EL (cell line): ENCODE measurements at places on chromosomes 13 and 19.

DNA sequence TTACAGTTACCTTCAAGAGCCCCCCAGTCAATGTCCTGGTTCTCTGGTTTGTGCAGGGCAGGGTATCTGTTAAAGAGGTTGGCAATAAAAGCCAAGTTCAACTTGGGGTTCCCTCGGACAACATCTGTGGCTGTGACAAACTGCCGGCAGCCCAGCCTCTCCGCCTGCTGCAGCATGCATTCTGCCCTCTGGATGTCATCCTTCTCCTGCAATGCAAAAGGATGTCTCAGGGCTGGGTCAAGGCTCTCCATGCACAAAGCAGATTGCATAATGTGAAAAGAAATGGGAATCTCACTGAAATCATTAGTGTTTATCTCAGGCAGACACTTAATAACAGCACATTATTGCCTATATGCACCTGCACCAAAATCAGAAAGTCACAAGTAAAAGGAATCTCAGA lies 35.1 kb downstream of the LCP1 start:
- peak; percentile 18 for DNase-seq

DNA sequence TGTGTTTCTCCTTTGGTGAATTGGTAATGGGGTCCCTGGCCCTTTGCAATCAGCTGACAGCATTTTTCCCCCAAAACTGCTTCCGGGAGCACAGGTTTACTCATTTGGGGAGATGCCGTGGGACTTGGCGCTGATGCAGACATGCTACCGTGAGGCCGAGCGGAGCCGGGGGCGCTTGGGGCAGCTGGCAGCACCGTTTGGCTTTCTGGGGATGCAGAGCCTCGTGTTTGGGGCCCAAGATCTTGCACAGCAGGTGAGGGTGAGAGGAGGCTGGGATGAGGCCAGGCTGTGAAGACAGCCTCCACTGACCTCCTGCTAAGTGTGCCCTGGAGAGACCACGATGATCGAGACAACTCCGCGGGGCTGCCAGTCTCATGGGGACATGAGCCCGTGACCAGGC lies 13.4 kb upstream of the COLGALT1 start:
- DNase-seq, result no peak

GRCh38 chr19:23436318-23436717 lies 41.0 kb upstream of the ZNF91 start:
- no peak for DNase-seq

GRCh38 chr13:95434111-95434510 lies 118.4 kb upstream of the CLDN10 start:
- DNase-seq, result no peak

GRCh38 chr13:54312885-54313284 lies 1284.3 kb downstream of the OLFM4 start:
- DNase-seq, result no peak

GRCh38 chr13:98457053-98457452 lies 119.9 kb downstream of the STK24 start:
- DNase-seq, result no peak

GRCh38 chr13:34868733-34869132 lies 73.3 kb upstream of the NBEA start:
- DNase-seq, result no peak

DNA sequence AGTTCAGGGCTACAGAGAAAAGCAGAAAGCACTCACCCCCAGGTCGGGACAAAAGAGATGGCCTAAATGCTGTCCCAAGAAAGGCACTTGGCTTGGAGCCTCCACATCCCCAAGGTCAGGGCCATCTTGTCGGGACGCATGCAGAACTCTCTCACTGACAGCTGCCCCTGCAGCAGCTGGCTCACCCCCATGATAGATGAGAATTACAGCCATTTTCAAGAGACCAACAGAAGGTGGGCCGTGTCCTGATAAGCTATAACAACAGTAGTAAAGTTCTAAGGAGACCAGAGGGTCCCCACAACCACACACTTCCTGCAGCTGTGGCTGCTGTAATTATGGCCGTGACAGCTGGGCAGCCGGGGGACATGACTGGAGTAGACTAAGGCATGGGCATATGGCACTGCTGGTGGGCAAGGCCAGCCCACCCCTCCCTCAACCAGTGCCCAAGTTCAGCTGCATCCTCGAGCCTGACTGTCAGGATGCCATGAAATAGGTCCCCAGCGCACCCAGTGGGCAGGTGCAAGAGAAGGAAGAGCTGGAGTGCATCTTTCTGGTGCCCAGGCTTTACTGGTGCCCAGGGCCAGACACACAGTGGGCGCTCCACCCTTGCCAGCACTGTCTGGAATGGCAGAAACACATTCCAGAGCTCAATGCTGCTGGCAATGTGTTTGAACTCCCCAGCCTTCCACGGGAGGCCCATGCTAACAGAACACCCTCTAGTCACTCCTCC lies 436.7 kb upstream of the ZNF507 start:
- no peak for DNase-seq

DNA sequence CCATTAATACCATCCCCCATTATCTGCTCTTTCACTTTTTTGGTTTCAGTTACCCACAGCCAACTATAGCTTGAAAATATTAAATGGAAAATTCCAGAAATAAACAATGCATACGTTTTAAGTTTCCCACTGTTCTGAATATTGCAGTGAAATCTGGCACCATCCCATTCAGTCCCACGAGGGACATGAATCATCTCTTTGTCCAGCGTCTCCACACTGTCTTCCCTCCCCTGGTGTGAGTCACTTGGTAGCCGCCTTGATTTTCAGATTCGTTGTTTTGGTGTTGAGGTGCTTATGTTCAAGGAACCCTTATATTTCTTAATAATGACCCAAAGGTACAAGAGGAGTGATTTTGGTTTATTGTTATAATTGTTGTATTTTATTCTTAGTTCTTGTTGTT lies 246.1 kb downstream of the DCT start:
- peak; percentile 90 for DNase-seq

- DNase-seq, result no peak
These were observed 2.4 kb downstream of the HCN2 start for GRCh38 chr19:592101-592500.

GRCh38 chr13:97742084-97742483 lies 211.4 kb upstream of the IPO5 start:
- DNase-seq, result no peak

DNA sequence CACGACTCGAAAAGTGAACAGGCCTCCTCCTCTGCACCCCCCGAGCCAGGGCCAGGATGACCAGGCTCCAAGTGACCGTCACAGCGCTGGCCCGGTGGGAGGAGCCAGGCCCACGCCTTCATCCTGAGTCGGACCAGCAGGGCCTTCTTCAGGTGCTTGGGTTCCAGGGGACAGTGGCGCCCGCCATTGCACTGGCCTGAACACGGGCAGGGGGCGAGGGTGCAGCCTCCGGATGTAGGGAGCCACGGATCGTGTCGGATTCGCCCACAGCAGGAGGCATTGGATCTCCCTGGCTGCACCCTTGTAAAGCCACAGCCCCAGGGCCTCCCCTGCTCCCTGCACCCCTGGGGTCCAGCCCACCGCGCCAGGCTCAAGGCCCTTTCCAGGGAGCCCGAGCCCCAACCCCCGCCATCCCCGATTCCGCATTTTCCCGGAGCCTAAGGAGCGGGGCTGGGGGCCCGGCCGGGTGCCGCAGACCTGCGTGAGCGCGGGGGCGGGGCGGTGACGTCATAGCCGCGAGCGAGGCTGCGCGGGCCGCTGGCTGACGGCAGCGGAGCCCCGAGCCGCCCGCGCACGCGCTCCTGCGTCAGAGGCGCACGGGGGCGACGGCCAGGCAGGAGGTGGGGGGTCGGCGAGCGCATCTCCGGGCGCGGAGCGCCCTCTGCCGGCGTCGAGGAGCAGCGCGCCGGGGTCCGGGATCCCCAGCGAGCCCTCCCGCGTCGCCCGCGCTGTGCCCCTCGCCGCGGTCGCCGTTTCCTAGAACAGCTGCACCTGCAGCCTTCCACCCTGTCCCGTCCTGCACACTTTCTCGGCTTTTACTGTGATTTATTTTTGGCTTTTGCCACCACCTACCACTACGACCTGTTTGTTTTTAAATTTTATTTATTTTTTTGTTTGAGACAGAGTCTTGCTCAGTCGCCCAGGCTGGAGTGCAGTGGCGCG lies 1.5 kb upstream of the ATP5F1D start:
- DNase-seq, result peak; percentile 90

- peak; percentile 28 for DNase-seq
These were observed 63.7 kb upstream of the IPO5 start for GRCh38 chr13:97889803-97890202.

DNA sequence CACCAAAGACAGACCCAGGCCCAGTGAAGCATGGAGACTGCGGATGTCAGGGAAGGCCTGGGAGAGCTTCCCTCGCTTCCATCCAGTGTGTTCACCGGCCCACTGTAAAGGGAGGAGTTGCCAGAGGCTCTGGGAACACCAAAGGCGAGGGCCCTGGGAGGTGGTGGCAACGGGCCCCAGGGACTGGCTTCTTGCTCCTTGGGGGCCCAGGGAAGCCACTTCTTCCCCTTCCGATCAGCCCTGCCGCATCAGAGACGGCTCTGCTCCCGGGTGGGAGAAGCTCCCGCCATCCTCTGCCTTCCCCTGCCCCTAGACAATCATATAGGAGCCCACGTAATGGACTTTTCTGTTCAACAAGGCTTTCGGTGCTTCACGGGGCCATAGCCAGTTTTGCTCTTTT lies 83.4 kb upstream of the GPR183 start:
- no peak for DNase-seq

- DNase-seq, result no peak
These were observed 35.0 kb upstream of the ALOX5AP start for GRCh38 chr13:30700364-30700763.

GRCh38 chr13:50401049-50401505 lies 385.8 kb downstream of the KCNRG start:
- peak; percentile 84 for DNase-seq

DNA sequence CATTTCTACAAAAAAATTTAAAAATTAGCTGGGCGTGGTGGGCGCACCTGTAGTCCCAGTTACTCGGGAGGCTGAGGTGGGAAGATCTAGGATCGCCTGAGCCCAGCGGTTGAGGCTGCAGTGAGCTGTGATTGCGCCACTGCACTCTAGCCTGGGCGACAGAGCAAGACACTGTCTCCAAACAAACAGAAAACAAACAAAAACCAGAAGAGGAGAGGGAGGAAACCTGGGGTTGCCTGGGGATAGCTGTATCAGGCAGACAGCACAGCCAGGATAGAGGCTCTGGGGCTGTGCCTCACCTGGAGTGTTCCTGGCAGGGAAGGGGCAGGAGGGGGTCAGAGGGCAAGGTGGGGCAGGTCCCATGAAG lies 2.6 kb upstream of the POLR2E start:
- no peak for DNase-seq

- DNase-seq, result no peak
These were observed 155.5 kb downstream of the TBC1D4 start for GRCh38 chr13:75326173-75327134.

DNA sequence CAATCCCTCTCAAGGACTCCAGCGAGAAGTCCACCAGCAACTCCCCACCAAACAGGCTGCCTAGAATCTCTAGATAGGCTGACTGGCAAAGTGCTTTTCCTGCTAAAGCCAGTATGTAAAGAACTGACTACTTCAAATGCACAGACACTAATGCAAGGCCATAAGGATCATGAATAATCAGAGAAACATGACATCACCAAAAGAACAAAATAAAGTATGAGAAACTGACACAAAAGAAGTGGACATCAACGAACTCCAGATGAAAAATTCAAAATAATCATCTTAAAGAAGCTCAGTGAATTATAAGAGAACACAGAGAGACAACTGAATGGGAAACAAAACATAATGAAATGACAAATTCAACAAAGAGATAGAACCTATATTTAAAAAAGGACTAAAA lies 26.4 kb upstream of the CD70 start:
- DNase-seq, result no peak

DNA sequence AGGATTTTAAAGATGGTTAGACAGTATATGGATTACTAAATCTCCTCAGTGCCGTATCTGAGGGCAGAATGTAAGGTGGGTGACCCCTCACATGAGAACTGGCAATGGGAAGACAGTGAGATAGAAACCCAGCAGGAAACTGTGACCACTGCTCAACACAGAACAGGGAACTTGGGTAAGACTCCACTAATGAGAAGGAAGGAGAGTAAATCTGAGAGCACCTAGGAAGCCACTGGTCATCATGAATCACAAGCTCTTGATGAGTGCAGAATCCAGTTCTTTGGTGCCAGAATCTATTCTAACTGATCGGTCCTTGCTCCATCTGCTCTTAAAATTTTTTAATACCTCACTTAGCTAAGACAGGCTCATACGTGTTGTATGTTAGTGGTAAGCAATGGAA lies 261.8 kb downstream of the KLF12 start:
- peak; percentile 15 for DNase-seq

- no peak for DNase-seq
These were observed 90.0 kb downstream of the TEX29 start for GRCh38 chr13:111410232-111411021.

DNA sequence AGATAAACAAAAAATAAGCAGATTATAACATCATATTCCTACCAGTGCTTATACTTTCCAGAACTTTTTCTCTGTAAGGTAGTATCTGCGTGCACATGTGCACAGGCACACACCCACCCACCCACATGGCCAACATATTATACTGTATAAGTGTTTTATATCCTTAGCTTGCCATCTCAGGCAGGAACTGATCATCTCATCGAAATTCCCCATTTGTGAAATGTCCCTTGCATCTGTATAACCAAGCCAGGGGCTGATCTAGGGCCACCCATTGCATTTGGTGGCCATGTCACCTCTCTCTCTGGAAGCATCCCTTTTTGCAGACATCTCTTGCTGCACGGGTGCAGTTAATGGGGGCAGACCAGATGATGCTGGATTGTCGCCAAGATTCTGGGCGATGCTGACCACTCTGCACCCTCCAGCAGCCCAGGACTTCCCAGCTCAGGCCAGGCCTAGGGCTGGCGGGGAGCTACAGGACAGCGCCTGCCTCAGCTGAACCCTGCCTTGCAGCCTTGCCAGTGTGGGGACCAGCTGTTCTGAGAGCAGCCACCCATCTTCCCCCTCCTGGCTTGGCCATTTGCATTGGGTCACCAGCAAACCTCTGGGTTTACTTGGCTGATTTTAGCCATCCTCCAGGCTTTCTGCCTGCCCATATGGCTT lies 95.9 kb downstream of the SLC7A1 start:
- no peak for DNase-seq

DNA sequence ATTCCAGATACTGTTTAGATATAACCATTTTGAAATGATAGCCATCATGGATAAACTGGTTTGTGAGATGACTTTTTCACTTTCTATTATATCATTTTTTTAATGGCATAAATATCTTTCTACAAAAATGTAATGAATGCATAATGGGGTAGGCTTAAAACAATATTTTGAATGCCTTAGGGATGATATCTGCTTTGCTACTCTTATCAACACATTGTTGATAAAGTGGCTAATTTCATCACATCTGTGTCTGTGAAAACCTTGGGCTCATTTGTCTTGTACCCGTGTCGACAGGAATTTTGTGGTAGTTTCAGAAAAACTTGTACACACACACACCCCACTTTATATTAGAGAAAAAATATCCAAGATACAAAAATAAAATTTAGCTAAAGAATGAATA lies 44.1 kb downstream of the SLITRK6 start:
- DNase-seq, result no peak

- DNase-seq, result no peak
These were observed 10.1 kb downstream of the TINCR start for GRCh38 chr19:5557691-5558090.

DNA sequence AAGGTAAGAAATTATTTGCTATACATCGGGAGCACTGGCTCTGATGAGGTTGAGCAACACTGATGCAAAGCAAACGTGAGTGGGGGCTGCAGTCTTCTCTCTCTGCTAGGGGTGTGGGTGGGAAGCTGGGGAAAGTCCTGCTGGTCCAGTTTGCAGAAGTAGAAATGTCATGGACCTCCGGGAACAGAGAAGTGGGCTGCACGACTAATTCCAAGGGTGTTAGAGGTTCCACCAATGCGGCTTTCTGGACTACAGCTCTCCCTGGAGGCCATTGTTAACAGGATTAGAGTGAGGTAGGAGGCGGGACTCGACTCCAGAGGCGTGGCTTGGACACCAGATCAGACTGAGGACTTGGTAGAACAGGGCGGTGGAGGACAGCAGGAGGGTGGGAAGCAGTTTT lies 5.7 kb upstream of the FBXO27 start:
- DNase-seq, result peak; percentile 49
